ENCODE measurements at places on chromosomes 3 and 15.

- DNase-seq = no peak
Measured at GRCh38 chr3:185824051-185825005, 514 bp downstream of the IGF2BP2 start.

- no peak for DNase-seq
Measured at GRCh38 chr15:71002316-71002715, 109.7 kb downstream of the LRRC49 start.

- peak; percentile 88 for DNase-seq
Measured at GRCh38 chr3:12556690-12557472, at the start of gene MKRN2. TSS of gene MKRN2 (plus strand) at chr3:12557087. CDS start at chr3:12557151, 64 bp downstream.

- DNase-seq = no peak
Measured at GRCh38 chr15:74024687-74025086, 30.2 kb downstream of the PML start.

GRCh38 chr3:26989037-26989436, 366.5 kb downstream of the LRRC3B start:
- no peak for DNase-seq

DNA sequence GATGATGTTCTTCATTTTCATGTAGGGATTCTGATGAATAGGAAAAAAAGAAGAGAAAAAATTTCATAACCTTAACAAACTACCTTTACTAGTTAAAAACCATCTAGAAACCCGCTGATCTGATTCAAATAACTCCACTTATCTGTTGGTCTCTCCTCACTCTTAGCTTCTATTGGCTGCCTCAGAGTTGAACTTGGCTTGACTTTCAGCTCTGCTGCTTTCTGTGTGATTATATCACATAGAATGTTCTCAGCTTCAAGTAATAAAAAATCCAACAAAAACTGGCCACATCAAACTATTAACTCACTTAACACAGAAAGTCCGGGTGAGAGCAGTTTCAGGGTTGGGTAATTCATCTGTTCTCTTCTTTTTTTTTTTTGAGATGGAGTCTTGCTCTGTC, 126.8 kb upstream of the RASGRP1 start:
- no peak for DNase-seq
